ENCODE measurements at places on chromosomes 7 and 10. TPM values are rescaled to one million over a fixed set of nuclear protein-coding genes. Genes with fewer than 3 reads are reported as not detected.

GRCh38 chr7:145605963-145606362 is 510.6 kb upstream of the CNTNAP2 start:
- no peak for DNase-seq

DNA sequence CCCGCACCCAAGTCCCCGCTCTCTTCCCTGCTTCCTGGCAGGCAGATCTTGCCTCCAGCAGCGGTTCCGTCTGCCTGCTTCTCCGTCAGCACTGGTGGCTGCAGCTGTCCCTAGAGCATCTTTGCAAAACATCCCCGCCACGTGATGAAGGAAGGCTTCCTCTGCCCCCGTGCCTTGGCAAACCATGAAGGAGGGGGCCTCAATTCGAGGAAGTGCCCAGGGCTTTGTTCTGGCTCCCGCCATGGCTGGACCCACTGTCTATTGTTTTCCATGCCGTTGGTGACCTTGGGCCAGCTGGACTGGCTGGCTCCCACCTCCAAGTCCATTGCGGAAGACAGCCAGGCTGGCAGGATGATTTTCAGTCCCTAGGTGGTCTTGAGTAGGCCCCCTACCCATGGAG is 13.2 kb upstream of the AQP1 start:
- DNase-seq: no peak

DNA sequence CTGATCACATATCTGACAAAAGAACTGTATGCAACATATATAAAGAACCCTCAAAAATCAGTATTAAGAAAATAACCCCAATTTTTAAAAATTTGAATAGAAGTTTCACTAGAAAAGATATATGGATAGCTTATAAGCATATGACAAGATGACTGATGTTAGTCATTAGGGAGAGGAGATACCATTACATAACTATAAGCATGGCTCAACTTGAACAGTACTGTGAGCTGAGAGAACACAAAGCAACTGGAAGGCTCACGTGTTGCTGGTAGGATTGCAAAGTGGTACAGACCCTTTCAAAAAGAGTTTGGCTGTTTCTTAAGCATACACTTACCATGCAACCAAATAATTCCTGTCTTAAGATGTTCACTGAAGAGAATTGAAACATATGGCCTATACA is 14.7 kb downstream of the CCDC71L start:
- no peak for DNase-seq

DNA sequence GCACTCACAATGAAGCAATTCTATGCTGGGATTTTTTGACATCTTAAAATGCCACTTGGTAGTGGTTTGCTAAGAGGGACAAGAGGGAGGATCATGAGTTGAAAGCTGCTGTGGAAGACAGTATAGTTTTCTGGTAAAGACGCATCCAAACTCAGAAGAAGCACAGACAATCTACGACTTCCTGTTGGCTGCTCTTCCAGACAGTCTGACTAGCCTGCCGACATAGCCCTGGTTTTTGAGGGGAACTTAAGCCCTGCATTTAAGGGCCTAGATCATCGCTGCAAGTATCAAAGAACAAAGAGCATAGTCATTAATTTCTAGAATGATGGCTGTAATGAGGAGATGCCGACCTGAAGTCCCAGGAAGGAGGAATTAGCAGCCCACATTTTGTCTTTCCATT is 99.9 kb upstream of the IKZF1 start:
- no peak for DNase-seq

GRCh38 chr10:43912469-43912868 is 263.8 kb upstream of the ZNF32 start:
- DNase-seq: no peak

DNA sequence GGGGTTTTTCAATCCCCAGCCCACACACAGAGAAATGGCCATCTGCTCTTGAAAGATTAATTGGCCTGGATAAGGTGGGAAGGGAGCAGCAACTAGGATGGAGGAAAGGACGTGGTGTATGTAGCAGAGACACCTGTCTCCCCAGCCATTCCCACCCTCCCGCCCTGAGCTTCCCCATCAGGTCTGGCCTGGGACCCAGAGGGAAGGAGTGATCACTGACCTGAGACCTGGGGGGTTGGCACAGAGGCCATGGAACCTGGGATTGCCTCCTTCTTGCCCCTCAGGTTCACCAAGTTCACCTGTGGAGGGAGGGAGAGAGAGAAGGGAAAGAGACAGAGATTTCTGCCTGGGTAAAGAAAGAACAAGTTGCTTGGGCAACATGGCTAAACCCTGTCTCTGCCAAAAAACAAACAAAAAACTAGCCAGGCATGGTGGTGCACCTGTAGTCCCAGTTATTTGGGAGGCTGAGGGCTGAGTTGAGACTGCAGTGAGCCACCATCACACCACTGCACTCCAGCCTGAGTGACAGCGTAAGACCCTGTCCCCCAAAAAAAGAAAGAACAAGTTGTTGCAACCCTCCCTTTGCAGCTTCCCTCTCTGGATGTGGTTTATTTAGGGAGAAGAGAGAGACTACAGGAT is 11.3 kb upstream of the TRPV6 start:
- DNase-seq: no peak

Gene GATA3
- not detected for total RNA-seq

Gene CEP55
- 8.9 TPM for total RNA-seq

Gene ZNF107
- total RNA-seq: 6.2 TPM

Gene SPDYE3
- total RNA-seq: not detected
